Hematopoietic multipotent progenitor cell treated with erythropoietin and hydrocortisone succinate and interleukin-3 and kit ligand, for 8 days (in vitro differentiated cells): ENCODE measurements at places on chromosomes 1 and 21.

GRCh38 chr1:64569411-64569810 is 99.5 kb downstream of the CACHD1 start:
- no peak for DNase-seq

GRCh38 chr1:26412180-26412840 is 1.7 kb downstream of the LIN28A start:
- DNase-seq, result no peak

- DNase-seq, result peak; percentile 90
These were observed 71.8 kb downstream of the CD58 start for GRCh38 chr1:116498789-116499628.

- DNase-seq, result no peak
These were observed 48.9 kb downstream of the C4BPA start for GRCh38 chr1:207152792-207153468.

GRCh38 chr1:179229214-179230140 is at the start of gene ABL2:
Gene ABL2, minus strand, starts transcription at chr1:179229677. Its CDS starts 280 bp downstream, at chr1:179229397.
- peak; percentile 27 for DNase-seq

GRCh38 chr21:32578107-32578691 is 7.1 kb downstream of the TCP10L start:
- peak; percentile 50 for DNase-seq

- DNase-seq, result peak; percentile 81
These were observed 38.9 kb downstream of the LEPR start for GRCh38 chr1:65459397-65459768.
